Neuronal stem cell (in vitro differentiated cells): ENCODE measurements at places on chromosomes 4 and X.

- H3K4me3 ChIP-seq: no peak overlapping the region
- H3K27ac ChIP-seq: no peak overlapping the region
- H3K4me1 ChIP-seq: no peaks in the 10 kb centered on the region
- no peaks in the 10 kb centered on the region for H3K27me3 ChIP-seq
- DNase-seq: no peak
- H3K36me3 ChIP-seq: no peaks in the 10 kb centered on the region
Observed at GRCh38 chr4:96375367-96375766, 535.5 kb downstream of the PDHA2 start.

- peaks cover 2% of the 10 kb centered on the region for H3K27me3 ChIP-seq
- no peak overlapping the region for H3K27ac ChIP-seq
- peaks cover 40% of the 10 kb centered on the region for H3K4me1 ChIP-seq
- peak overlapping the region; percentile 97 for H3K4me3 ChIP-seq
- H3K36me3 ChIP-seq: peaks cover 2% of the 10 kb centered on the region
Observed at GRCh38 chr4:76689145-76689817, 208.7 kb downstream of the SOWAHB start.

DNA sequence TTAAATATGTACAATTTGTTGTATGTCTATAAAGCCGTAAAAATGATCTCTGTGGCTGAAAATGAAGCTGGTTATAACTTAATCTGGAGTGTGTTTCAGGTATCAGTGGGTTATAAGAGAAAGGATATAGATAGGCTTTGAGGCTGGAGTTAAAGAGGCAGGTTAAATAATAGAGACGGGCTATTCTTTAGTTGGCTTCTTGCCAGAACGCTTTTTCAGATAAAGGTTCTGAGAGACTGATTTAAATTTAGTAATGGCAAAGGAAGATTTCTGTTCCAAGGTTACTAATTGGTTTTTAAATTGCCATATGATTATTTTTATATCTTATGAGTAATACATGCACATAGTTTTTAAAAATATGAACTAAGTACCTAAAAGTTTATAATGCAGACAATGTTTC lies 117.4 kb downstream of the AWAT2 start:
- H3K27ac ChIP-seq: no peak overlapping the region
- no peaks in the 10 kb centered on the region for H3K4me1 ChIP-seq
- no peaks in the 10 kb centered on the region for H3K27me3 ChIP-seq
- DNase-seq: no peak

GRCh38 chr4:8600686-8601085 lies 8.1 kb downstream of the CPZ start:
- no peaks in the 10 kb centered on the region for H3K27me3 ChIP-seq
- H3K27ac ChIP-seq: no peak overlapping the region

- no peak overlapping the region for H3K4me3 ChIP-seq
- no peak for DNase-seq
- H3K27ac ChIP-seq: no peak overlapping the region
Observed at GRCh38 chrX:153600921-153601320, 2.0 kb upstream of the CCNQ start.

DNA sequence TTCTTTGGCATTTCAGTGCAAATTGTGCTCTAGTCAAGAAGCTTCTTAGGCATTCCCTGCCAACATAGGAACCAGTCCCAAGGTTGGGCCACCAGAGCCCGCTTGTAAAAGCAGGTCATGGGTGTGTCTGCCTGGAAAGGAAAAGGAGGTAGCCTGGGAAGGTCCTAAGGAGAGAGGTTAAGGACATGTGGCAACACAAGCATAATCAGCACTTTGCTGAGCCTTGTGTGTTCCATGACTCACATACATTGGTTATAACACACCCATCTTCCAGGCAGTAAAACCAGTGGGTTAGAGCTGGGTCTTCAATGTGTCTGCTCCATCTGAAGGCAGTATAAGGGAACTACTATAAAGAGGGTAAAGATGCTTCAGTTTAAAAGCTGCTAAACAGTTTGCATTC lies 165.0 kb downstream of the FHIP1A start:
- no peaks in the 10 kb centered on the region for H3K4me1 ChIP-seq
- DNase-seq: no peak
- H3K4me3 ChIP-seq: no peak overlapping the region
- H3K27ac ChIP-seq: no peak overlapping the region

- peaks cover 2% of the 10 kb centered on the region for H3K27me3 ChIP-seq
- DNase-seq: no peak
- H3K27ac ChIP-seq: no peak overlapping the region
- no peaks in the 10 kb centered on the region for H3K36me3 ChIP-seq
Observed at GRCh38 chrX:105701310-105702052, 120.9 kb upstream of the NRK start.

- H3K4me1 ChIP-seq: no peaks in the 10 kb centered on the region
- H3K4me3 ChIP-seq: no peak overlapping the region
Observed at GRCh38 chr4:106222548-106222947, 93.5 kb downstream of the TBCK start.

DNA sequence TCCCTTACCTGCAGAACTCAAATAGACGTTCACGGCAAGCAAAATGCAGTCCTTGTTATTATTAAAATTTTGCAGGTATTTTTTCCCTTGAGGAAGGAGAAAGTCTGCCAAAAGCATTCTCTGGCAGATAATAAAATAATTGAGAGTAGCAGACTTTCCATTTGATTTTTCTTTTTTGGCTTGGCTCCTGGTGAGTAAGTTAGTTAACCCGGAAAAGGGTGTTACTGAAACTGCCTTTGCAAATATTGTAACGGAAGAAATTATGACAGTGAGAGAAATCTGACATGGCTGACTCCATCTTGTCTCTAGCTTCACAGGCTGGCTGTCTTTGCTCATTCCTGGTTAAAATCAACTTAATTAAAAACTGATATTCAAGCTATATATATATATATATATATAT lies 100.5 kb downstream of the GPR143 start:
- DNase-seq: no peak
- H3K4me3 ChIP-seq: no peak overlapping the region
- no peak overlapping the region for H3K27ac ChIP-seq
- H3K27me3 ChIP-seq: no peaks in the 10 kb centered on the region
- H3K4me1 ChIP-seq: no peaks in the 10 kb centered on the region
- H3K36me3 ChIP-seq: no peaks in the 10 kb centered on the region

DNA sequence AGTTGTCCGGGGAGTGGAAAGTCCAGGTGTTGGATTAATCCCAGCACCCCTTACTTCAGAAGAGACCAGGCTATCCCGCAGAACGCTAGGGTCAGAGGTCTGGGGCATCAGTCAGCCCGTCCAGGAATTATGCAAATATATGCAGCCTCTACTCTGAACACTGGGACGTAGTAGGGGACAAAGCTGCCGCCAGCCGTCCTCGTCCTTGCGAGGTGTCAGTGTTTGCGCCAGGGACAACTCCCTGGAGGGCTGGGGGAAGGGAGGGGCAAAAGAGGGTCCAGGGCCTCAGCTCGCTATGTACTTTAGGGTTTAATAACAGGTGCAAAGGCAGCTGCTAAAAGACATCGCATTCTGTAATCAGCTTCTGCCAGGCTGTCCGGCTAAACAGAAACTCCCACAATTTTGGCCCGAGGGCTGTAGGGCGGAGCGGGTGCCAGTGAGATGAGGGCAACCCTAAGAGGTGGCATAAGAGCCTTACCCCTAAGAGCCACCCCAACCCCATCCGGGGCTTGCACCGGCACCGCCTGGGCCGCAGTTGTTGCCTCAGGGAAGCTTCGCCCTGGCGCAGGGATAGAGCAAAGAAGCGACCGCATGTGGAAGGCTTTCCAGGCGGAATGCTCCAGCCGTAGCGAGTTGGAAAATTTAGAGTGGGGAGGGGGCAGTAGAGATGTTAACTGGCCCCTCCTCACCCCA lies 8.4 kb downstream of the HAND2 start:
- no peak for DNase-seq
- H3K27ac ChIP-seq: no peak overlapping the region
- H3K27me3 ChIP-seq: peaks cover 100% of the 10 kb centered on the region
- H3K36me3 ChIP-seq: no peaks in the 10 kb centered on the region
- peaks cover 6% of the 10 kb centered on the region for H3K4me1 ChIP-seq

- H3K27ac ChIP-seq: no peak overlapping the region
- no peak overlapping the region for H3K4me3 ChIP-seq
- DNase-seq: no peak
- H3K36me3 ChIP-seq: no peaks in the 10 kb centered on the region
Observed at GRCh38 chrX:15073313-15073712, 196.6 kb downstream of the ASB9 start.
